ENCODE measurements at places on chromosomes 2 and 18.

GRCh38 chr2:177000715-177001072 is 211.9 kb upstream of the HNRNPA3 start:
- DNase-seq: no peak

DNA sequence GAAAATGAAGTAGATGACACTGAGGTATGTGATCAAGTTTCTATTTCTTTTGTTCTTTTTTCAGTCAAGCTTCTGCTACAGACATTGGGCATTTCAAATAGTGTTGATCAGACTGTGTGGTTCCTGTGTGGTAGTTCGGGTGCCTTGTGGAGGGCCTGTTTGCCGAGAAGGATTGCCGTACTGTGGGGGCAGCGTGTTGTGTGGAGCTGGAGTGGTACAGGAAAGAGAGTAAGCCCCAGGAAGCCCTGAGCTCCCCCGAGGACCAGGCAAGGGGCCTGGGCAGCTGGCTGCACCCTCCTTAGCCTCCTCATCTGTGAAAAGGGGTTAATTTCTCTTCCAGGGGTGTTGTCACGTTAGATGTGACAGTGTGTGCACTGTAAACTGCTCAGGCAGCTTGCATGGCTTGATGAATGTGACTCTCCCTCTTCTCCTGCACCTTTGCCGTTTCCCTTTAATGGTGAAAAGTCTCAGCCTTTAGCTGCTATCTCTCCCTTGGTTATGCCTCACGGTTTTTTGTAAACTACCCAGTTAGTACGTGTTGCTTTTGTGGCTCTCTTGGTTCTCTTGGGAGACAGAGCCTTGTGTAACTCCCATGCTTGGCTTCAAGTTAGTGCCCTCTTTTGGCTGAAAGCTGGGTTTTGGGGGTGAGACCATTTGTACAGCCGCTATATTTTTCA is 19.5 kb downstream of the C2orf74 start:
- DNase-seq: peak; percentile 59

DNA sequence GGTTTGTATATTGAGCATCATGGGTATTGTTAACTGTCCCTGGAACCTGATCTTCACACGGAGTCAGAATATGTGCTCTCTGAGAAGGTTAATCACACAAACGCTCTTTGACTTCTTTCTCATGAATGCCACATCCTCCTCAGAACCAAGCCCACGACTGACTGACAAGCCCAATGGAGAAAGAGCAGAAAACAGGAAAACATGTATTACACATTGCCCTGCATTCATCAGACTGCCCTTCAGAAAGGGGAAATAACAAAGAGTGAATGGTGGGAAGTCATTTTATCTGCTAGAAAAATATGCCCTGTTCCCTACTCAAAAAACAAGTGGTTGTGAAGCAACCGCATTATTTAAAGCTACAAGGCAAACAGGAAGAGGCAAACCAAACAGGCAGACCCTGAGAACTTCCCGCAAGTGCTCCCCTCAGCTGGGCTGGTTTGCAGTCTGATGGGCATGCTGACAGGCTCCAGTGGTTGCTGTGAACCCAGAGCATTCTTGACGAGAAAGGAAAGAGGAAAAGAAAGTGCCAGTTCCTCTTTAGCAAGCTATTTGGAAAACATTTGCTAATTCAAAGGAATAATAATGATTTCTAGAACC is 172.9 kb upstream of the SETBP1 start:
- no peak for DNase-seq

GRCh38 chr2:237091779-237092436 is 6.2 kb downstream of the COPS8 start:
- DNase-seq: peak; percentile 92

DNA sequence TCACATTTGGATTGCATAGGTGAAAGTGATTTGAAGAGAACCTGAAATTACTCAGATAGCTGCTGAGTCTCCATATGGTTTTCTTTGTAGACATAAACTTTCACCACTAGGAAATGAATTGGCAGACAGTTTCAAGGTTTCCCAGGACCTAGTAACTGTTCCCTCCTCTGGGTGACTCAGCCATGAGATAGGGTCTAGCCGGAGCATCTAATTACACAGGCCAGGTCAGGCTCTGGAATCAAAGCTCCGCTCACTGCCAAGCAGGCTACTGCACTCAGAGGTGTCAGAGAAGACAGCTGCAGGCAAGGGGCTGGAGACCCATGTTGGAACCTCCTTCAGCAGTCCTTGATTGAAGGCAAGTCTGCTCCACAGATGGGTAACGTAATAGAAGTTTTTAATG is 429.2 kb downstream of the TNS1 start:
- no peak for DNase-seq

- no peak for DNase-seq
Measured at GRCh38 chr2:67436221-67436620, 39.1 kb downstream of the ETAA1 start.

DNA sequence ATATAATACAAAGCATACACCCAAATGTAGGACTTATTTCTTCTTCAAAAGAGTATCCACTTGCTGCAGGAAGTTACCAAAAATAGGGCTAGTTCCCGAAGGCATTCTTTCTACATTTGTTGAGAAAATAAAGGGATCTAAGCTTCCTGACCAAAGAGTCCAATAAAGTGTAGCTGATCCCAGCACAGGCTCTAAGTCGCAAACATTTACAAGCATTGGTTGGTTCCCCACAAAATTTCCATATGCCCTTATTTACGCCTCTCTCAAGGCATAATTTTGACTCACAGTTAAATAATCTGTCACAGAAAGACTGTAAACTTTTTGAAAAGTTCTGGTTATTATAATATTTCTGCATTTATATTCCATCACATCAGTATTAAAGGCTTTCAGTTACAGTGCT is 1520.1 kb upstream of the ZEB2 start:
- DNase-seq: no peak

DNA sequence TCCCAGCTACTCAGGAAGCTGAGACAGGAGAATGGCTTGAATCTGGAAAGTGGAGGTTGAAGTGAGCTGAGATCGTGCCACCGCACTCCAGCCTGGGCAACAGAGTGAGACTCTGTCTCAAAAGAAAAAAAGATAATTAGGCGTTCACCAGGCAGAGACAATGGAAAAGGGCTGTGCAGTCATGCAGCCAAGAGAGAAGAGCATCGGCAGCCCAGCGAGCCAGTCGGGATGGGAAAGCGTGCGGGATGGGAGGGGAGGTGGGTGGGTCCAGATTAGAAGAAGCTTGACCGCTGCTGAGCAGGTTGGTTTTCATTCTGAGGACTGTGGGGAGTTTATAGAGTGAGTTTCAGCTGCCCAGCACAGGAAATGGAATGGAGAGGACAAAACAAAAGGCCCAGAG is 15.0 kb upstream of the CYS1 start:
- DNase-seq: no peak

DNA sequence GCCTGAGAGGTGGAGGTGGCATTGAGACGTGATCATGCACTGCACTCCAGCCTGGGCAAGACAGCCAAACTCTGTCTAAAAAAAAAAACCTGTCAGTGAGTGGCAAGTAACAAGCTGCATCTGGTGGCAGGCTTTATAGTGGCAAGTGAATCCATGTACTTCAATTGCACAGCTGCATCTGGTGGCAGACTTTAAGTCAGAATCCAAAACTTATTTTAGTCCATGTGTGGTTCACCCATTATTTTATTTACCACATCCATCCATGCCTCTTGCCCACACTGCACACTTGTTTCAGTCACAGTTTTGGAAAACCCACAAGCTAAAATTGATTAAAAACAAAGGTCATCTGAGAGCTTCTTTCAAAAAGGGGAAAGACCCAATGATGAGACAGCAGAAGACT is 1636.4 kb upstream of the NXPH2 start:
- DNase-seq: no peak

GRCh38 chr2:71923887-71924533 is 223.7 kb downstream of the CYP26B1 start:
- peak; percentile 27 for DNase-seq

DNA sequence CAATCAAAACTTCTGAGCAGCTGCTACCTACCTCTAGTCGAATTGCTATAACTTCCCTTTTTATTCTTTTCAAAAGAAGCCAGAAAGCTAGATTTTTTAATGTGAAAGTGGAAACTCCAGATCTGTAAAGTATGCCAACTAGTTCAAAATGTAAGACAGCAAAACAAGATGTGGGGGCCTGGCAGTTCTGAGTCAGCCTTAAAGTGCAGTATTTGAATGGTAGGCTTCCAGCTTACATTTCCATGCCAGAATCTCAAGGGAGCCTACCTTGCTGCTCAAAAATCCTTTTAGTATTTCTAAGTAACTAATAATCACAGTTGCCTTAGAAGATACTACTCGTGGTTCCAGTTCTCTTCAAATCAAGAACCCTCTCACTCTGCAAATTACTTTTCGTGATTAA is 1288.7 kb downstream of the LRP1B start:
- DNase-seq: no peak

GRCh38 chr2:68387408-68388350 is 22.6 kb downstream of the PLEK start:
- DNase-seq: no peak

Measured in fibroblast of gingiva (primary cell).